ENCODE measurements at places on chromosomes 5 and 9. TPM values are rescaled to one million over a fixed set of nuclear protein-coding genes. Genes with fewer than 3 reads are reported as not detected.

DNA sequence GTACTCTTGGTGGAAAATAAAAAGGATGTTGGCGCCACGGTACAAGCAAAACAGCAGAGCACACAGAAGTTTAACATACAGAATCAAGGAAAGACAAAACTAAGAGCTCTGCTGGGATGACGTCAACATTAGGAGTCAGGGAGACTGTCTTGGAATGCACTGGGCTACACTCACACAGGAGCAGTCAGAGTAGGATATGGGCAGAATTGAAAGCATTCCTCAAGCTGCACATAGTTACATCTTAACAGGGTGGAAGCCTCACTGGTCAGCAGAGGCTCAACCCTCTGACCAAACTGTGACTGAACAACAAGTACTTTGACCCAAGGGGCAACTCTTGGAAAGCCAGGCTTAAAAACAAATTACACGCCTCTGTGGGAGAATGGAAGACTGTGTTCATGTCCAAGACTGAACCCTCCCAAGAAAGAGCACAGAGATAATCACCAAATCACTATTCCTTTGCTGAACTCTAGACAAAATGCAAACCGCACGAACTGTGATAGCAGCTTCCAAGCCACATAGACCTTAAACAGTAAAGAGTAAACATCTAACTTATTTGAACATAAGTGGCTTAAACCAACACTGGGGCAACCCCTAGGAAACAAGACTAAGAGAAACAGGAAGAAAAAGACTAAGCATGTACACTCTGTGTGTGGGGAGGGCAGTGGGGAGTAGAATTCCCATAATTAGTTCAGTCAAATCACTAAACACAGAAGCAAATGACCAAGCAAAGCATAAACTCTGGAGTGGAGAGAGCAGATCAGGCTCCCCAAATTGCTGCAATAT lies 772.7 kb downstream of the PRELID2 start:
- DNase-seq, result peak; percentile 35

GRCh38 chr9:135978642-135979546 lies 17.7 kb upstream of the UBAC1 start:
- no peak for DNase-seq

- no peak for DNase-seq
Observed at GRCh38 chr5:592158-592557, 20.0 kb upstream of the CEP72 start.

GRCh38 chr5:161306351-161306995 lies 240.1 kb downstream of the GABRB2 start:
- DNase-seq, result no peak

DNA sequence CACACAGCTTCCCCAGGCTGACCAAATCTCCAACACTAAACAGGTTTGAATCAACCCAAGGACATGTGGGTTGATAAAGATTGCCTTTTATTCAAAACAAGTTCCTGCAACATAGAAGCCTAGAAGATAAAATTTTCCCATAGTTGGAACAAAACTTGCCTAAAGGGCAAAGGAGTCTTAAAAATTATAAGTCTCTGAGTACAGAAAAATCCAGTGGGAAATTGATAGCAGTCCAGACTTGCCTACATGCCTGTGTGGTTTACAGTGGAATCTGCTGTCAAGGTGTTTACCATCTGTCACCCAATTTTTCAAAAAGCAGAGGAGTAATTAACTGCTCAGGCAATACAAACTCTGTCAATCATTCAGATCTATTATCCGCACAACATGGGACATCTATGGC lies 168.2 kb downstream of the PPP2R2B start:
- DNase-seq, result no peak

DNA sequence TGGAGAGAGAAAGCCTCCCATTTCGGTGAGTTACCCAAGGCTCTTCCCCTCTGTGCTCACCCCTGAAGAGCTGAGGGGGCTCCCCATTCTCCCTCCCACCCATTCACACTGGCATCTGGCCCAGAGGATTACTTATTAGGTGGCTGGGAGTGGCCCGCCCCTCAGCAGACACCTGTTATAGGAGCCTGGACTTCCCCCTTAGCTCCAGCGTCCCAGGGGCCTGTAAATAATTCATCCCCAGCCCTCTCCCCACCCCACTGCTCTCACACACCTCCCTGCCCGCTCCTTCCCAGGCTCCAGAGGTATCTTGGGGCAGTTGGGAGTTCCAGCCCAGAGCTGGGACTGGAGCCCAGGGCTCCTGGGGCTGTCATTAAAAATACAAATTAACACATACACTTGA lies 11.6 kb upstream of the SLC6A7 start:
- no peak for DNase-seq

SNX24 gene
- 27.0 TPM for polyA plus RNA-seq

- DNase-seq, result peak; percentile 44
Observed at GRCh38 chr5:56819060-56819881, 3.9 kb downstream of the MAP3K1 start.

- no peak for DNase-seq
Observed at GRCh38 chr9:29038332-29038731, 1465.1 kb upstream of the C9orf72 start.

GRCh38 chr9:27726244-27727081 lies 153.2 kb upstream of the C9orf72 start:
- DNase-seq, result peak; percentile 92

MED22 gene
- polyA plus RNA-seq, result 24.6 TPM

ORM2 gene
- polyA plus RNA-seq, result not detected

DNA sequence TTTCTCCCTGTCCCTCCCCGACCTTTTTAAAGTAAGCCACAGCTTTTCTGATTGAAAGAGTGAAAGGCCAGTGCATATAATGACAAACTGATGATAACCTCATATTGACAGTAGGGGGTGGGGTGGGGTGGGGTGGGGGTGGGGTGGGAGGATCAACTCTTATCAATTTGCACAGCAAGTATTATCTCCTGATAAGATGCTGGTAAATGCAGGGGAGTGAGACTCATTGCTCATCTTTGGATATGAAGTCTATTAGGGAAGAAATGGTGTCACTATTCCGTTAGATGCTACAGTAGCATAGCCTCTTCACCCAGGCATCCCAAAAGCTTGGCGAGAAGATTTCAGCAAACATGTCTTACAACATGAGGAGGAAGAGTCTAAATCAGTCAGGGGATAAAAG lies 38.9 kb upstream of the HMGCS1 start:
- no peak for DNase-seq

DNA sequence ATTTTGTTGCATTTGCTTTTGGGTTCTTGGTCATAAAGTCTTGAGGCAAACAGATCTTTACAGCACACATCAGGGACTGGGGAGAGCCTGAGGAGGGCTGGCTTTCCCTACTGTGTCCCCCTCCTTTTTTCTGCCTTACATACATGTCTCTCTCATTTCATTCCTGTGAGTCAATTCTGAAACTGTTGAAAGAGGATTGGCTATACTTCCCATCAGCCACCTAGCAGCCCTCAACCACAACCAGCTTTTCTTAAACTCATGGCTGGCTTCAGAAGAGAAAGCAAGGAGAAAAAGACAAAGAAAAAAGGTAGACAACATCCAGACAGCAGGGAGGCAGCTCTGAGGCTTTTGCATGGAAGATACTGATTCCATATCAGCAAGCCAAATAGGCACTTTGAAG lies 374.8 kb upstream of the KIF2A start:
- DNase-seq, result no peak

ADRB2 gene
- 0.92 TPM for polyA plus RNA-seq

DNA sequence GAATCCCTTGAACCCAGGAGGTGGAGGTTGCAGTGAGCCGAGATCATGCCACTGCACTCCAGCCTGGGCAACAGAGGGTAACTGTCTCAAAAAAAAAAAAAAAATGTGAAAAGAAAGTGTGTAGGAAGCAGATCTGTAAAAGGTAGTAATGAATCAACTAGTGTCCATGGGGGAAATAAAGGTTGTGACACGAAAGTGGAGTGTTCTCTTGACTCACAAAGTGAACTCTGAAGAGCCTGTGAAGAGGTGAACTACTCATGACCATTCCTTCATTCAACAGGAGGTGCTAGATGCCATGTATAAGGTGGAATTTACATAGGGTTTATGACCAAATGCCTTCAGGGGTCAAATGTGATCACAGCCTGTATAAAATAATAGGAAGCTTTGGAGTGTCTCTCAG lies 12.8 kb downstream of the IQGAP2 start:
- no peak for DNase-seq

- no peak for DNase-seq
Observed at GRCh38 chr5:165620394-165620793, 2115.0 kb downstream of the MAT2B start.

PCDHA1 gene
- not detected for polyA plus RNA-seq

TRIM14 gene
- 11.3 TPM for polyA plus RNA-seq

DNA sequence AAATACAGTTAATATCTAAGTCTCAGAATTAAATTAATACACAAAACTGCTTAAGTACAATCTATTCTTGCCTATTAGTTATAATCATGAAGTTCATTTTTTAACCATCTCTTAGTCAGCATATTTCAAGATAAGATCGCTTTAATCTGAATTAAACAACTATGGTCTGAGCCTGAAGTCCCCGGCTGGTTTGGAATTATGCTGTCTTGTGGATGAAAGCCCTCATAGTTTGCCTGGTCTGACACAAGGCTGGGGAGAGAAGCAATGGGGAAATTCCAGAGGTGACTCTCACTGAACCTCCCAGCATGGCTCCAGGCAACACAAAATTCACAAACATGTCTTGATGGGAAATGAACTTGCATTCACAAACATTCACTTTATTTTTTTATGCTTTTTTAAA lies 28.0 kb upstream of the GRAMD2B start:
- DNase-seq, result no peak

BRINP1 gene
- 0.84 TPM for polyA plus RNA-seq

GRCh38 chr5:60719329-60719728 lies 19.4 kb upstream of the DEPDC1B start:
- DNase-seq, result no peak

DNA sequence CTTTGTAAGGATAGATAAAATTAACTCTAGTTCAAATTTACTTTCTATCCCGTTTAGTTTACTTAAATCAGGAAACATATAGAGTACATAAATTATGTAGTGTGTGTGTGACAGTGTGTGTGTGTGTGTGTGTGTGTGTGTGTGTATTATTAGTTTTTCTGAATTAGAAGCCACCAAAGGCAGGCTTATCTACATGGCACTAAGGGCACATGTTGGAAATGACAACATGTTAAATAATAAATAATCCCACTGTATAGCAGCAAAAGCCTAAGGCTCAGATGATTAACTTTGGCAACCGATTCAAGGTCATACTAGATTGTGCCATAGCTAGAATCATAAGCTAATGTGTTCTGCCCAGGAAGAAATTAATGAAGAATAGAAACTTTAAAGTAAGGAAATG lies 54.6 kb downstream of the MEGF9 start:
- no peak for DNase-seq

GRCh38 chr5:80254767-80255430 lies 949 bp downstream of the SERINC5 start:
- DNase-seq, result no peak

RNF130 gene
- 88.1 TPM for polyA plus RNA-seq
